CD4-positive, alpha-beta memory T cell (primary cell): ENCODE measurements at places on chromosomes 1 and 21.
A peak's percentile ranks its signal among the peaks of the same experiment; 100 is the strongest.

DNA sequence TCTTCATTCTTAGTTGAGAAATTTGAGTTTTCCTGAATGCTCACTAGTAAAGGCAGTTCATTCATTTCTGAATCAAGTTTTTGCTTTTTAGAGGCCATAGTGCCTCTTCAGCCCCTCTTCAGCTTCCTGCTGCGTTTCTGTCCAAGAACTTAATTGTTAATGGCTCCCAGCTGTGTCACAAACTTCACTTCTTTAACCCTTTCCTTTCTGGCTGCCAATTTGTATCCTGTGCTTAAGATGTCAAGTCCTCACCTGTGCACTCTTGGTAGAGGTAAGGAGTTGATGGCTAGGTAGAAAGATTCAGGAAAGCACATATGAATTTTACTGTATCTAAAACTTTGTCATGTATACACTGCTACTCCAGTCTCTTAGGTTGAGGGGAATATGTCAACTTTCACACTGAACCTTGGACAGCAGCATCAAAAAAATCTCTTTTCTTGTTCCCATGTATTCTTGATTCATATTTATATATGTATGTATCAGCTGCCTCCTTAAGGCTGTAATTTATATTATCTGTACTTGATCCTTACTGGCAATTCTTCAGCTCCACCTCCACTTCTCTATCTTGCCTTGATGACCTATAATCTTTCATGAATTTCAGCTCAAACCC is 612.8 kb downstream of the LMO4 start:
- DNase-seq: no peak

GRCh38 chr1:65009176-65009575 is 42.8 kb upstream of the JAK1 start:
- no peak for DNase-seq

- DNase-seq: no peak
These were observed 35.8 kb downstream of the C1orf21 start for GRCh38 chr1:184422490-184423233.

DNA sequence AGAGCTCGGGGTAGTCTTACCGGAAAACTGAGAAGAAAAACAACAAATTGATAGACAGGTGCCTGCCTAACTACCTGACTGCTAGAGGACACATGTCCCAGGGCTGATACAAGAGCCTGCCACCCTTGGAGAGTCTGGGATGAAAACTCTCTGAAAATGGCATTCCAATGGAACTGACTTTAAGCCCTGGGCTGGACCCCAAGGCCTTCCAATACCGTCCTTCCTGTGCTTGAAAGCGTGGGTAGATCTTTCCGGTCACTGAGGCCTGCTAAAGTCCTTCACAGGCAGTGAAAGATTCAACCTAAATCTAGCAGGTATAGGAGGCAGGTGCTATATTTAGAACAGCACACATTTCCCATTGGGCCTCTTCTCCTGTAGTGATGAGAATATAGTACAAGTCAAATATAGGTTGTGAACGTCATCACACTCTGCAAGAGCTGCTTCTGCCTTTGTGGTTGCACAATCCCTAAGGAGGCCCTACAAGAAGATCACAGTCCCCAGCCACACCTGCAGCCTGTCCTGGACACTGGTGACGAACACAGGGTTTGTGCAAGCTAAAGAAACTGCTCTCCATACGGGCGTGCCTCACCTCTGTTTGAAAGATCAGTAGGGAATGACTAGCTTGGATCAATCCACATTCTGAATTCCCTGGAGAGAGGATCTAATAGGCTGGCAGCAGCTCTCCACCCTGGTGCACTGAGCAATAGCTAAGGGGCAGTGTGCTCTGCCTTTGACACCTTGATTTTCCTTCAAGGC is 876 bp upstream of the CHML start:
- DNase-seq: no peak

DNA sequence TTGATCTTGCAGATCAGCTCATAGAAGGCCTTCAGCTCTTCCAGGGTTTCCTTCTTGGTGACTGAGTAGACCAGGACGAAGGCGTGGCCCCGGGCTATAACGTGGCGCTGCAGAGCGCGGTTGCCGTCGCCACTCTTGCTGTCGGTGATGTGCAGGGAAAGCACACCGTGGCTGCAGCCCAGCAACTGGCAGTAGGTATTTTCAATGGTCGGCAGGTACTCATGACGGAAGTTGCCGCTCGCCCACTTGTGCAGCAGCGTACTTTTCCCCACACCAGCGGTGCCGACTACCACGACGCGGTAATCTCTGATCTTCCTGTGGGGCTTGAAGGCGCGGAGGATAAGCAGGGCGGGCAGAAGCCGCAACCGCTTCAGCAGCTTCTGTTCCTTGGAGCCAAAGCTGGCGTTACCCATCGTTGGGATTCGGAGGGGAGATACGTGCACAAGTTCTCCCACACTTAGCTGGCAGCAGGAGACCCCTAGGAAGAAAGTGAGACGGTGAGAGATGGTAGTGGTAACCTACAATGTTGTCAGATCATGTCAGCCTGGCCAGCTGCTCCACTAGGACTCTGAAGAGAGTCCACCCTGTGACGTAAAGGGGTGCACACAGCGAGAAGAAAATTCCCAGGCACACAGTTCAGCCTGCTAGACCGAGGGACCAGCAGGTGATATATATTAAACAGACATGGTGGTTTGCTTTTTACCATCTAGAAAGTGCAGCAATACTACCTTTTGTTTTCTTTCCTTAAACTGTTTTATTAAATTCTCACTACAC is 3.4 kb downstream of the DIRAS3 start:
- DNase-seq: no peak

DNA sequence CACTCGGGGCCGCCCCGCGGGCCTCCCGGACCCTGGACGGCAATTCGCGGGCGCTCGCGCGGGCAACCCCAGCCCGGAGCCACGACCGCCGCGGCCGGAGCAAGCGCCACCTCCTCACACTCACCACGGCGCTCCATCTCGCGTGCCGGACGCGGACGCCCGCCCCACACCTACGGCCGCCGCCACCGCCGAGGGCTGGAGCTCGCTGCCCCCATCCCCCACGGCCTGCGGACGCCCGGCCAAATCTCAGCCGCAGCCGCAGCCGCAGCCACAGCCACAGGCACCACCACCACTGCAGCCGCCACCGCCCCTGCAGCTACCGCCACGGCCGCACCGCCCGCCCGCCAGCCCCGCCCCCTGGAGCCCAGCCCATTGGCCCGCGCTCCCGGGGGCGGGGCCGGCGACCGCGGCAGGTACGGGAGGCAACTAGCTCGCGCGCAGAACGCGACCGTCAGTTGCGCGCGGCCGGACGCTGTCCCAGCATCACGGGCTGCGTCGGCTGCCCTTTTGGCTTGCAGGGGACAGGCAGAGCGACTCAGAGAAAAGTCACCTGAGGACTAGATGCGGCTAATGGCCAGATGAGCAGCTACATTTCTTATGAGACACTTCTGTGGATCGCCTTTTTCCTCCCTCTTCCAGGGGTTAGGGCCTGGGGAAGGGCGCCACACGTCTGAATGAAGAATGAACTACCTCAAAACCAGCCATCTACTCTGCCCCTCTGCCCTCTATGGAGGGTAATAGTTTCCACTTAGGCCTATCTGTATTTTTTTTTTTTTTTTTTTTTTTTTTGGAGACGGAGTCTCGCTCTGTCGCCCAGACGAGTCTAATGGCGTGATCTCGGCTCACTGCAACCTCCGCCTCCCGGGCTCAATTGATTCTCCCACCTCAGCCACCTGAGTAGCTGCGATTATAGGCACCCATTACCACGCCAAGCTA is at the start of gene ARHGAP29:
TSS of gene ARHGAP29 (minus strand) at position 294 of the 936 bp plus-strand sequence. CDS start 5,973 bp downstream, outside the sequence.
- DNase-seq: peak; percentile 19

DNA sequence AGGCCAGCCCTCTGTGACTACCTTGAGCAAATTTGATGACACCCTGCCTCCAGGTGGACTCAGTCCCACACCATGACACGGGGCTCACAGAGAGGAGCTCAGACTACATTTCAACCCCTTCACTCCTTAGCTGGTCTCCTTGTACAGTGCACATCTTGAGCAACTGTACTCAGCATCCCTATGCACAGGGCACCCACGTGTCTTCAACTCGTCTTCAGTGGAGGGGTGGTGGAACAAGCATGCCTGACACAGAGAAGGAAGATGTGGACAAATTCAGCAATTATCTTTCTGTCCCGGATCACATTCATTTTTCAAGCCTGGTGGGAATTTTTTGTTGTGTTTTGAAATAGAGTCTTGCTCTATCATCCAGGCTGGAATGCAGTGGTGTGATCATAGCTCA is 213.7 kb downstream of the KAZN start:
- no peak for DNase-seq

DNA sequence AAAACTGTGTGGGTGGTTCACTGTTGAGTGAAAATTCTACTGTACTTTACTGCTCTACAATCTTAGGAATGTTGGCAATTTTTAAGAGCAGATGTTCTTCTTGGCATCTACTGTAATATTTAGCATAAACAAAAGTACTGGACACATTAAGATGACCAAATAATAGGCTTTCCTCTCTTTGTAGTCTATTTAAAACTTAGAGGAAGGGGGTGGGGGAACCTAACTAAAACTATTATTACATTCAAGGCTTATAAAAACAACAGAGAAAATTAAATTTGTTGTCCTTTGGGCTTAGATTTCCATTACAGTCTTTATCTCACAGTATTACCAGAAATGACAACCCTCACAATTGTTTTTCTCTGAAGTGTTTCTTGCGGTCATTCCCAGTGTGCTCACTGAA is 181.2 kb downstream of the PLPPR4 start:
- DNase-seq: no peak

DNA sequence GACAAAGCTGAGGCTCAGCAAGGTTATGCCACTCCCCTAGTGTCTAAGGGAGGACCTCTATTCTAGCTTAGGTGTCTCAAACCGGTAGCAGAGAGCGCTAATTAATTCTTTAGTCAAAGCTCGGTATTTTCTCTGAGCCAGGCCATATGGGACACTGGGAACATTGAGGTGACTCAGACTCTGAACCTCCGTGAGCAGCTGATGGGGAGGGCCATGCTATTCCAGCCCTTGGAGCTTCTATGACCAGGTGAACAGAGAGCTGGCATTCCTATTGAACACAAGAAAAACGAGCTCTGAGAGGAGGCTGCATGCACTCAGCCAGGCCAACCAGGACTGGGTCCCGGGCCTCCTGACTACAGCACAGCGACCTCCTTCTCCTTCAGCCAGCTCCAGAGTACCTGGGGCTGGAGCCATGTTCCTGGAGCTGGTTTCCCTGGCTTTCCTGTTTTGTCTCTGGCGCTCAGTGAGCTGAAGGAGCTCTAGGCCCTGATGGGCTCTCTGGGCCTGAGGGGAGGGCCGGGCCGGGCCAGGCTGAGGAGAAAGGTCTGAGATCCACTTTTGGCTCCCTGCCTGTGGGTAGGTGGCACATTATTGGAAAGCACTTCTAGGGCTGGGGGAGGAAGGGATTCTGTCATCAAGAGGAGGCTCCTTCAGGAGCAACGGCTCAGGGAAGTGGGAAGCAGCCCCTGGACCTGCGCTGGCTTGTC is 37.0 kb downstream of the SLC9A1 start:
- DNase-seq: no peak

DNA sequence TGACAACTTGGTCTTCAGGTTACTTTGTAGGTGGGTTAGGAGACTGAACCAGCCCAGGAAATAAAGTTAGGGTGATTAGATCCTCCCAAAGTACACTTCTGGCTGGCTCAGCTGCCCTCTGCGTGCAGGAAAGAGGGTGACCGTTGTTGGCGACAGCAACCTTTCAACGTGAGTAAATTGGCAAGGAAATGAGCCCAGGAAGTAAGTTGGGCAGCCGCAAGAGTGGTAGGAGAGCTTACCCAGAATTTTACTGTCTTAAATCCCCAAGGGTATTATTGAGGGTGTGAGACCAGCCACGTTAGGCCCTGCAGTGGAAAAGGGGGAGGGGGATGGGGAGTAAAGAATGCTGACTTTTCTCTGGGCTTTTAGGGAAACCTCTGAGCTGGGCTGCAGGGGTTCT is 1.6 kb downstream of the TENT5C start:
- DNase-seq: peak; percentile 69

DNA sequence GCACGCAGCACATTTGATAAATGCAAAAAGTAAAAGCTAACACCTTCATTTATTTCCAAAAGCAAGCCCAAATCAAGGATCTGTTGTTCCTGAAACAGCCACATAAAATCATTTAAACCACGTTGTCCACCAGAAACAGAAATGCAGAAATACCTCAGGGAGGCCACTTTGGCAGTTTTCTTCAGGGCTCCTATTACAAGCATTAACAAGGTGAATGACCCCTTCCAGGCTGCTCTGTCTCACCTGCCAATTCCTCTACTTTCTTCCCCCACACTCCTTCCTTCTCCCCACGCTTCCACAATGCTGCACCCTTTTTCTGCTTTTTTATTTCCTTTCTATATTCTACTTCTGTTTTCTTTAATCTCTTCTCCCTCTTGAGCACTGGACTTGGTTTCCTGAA is 55.0 kb upstream of the PTGFRN start:
- no peak for DNase-seq

DNA sequence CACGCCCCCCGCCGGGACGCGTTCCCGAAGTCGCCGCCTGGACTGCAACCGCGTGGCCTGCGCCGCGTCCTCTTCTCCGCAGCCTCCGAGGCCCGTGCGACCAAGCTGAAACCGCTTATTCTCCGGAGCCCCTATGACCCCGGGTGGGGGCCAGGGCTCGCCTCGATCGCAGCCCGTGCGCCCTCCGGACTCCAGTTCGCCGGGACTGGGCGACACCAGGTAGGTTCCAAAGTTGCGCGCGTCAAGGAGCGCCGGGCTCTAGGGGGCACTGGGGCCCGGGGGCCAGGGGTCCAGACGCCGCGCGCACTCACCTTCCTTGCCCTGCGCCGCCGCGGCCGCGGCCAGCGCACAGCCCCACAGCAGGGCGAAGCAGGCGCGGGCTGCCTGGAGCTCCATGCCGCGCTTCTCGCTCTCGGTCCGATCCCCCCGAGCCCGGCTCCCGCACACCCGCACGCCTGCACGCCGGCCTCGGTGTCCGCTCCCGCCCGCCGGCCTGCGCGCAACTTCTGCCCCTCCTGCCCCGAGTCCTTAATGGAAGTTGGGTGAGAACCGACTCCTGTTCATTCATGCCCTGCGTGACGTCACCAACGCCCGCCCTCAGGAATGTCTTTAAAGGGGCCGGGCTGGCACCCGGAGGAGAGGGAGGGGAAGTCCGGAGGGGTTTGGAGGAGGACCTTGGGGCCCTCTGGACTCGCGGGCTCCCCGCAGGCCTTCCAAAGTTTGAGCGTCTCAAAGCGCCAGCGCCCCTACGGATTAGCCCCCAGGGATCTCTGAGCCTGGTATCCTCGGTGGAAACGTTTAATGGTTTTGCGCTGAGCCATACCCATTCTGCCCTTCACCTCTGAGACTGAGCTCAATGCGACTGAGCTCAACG is at the start of gene EPHA2:
TSS of gene EPHA2 (minus strand) at position 533 of the 874 bp plus-strand sequence. CDS start at position 396, 137 bp downstream.
- no peak for DNase-seq
